Fibroblast of upper back skin (primary cell): ENCODE measurements at places on chromosomes 2 and 18.
A peak's percentile ranks its signal among the peaks of the same experiment; 100 is the strongest.

GRCh38 chr2:225894236-225894980 is 494.9 kb downstream of the NYAP2 start:
- peak; percentile 63 for DNase-seq

- DNase-seq: no peak
These were observed 119.5 kb downstream of the TPGS2 start for GRCh38 chr18:36709315-36709714.

- DNase-seq: no peak
These were observed 117.3 kb downstream of the THADA start for GRCh38 chr2:43478412-43479086.

DNA sequence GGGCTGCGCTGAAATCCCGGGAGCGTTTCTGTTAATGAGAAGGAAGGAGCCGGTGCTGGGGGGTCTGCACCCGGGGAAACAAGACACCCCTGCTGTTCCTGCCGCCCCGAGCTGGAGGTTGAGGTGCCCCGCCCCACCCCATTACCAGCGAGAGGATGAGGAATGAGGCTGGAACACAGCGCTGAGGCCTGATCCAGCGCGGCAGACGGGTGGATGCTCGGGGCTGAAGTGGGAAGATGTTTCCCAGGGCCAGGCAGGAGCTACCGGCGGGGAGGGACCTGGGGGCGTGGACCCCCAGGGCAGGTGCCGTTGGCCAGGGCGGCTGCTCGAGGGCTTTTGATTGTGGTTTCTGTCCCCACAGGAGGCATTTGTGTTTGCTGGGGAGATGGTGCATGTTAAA is 134.3 kb upstream of the CTDP1 start:
- no peak for DNase-seq

DNA sequence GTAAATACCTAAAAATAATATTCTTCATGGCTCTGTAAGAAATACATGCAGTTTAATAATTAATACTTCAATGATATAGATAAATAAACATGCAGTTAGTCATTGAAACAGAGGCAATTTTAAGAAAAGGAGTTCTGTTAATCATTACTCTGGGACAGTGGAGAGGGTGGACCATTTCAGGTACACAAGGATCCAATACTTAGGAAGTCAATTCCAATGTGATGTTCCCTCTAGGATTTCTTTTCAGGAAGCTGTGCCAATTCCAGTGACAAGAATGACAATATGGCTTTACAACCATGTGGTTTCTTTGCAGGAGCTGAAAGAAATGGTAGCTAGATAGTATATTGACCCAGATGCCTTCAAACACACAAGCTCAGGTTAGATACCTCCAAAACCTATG is 175.8 kb upstream of the NETO1 start:
- DNase-seq: no peak

GRCh38 chr18:33960417-33960816 is 264.3 kb downstream of the NOL4 start:
- peak; percentile 8 for DNase-seq

DNA sequence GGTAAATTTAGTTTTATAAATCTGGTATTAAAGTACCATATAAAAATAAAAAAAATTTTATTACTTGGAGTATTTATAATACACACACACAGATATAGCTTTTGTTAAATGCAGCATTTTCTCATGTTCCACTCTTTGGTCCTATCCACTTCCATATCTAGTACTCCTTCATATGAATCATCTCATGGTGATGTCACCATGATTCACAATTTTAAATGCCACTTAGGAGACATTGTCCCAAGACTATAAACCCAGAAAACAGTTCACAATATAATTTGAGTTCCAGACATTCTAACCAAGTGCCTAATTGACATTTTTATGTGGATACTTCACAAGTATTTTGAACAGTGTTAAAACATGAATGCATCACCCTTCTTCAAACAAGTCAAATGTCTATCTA is 1398.3 kb downstream of the DSC3 start:
- peak; percentile 34 for DNase-seq

GRCh38 chr2:190053426-190053825 is 9.1 kb downstream of the MSTN start:
- DNase-seq: no peak

GRCh38 chr2:32278478-32278853 is 762 bp downstream of the YIPF4 start:
- no peak for DNase-seq

- peak; percentile 38 for DNase-seq
These were observed 20.4 kb downstream of the RBM43 start for GRCh38 chr2:151241224-151241623.

DNA sequence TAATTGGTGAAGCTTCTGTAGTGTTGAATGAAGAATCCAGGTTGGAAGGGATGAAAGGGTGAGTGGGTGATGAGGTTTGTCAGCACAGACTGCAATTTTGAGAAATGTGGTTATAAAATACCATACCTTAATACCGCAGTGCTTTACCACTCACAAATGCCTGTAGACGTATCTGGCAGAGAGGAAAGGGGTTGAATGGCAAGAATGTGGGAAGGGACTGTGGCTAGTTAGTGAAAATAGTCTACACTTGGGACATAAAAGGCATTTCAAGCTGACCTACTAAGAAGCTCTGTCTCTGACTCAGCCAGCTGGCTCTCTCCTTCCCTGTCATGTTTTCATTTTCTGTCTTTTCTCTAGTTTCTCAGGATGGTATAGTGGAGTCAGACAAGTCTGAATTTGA is 25.1 kb downstream of the CDK15 start:
- peak; percentile 99 for DNase-seq

DNA sequence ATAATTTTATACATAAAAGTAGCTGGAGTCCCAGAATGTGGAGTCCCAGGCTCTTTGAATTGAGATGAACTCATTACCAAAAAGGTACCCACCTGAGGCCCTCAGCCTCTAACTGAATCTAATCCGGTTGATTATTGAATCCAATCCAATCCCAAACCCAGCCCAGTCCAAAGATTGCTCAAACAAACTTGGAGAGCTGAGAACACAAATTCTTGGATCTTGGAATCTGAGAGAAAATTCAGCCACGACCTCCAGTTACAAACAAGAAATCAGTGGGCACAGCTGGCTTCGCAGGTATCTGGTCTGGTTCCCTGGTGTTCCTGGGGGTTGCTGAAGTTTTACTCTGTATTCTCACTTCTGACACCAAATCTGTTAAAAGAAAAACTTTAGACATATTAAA is 28.4 kb upstream of the RHOB start:
- DNase-seq: no peak

- DNase-seq: no peak
These were observed 240.1 kb upstream of the HDAC4 start for GRCh38 chr2:239640676-239641578.

- no peak for DNase-seq
These were observed 7.8 kb upstream of the SERPINB2 start for GRCh38 chr18:63879709-63880108.

DNA sequence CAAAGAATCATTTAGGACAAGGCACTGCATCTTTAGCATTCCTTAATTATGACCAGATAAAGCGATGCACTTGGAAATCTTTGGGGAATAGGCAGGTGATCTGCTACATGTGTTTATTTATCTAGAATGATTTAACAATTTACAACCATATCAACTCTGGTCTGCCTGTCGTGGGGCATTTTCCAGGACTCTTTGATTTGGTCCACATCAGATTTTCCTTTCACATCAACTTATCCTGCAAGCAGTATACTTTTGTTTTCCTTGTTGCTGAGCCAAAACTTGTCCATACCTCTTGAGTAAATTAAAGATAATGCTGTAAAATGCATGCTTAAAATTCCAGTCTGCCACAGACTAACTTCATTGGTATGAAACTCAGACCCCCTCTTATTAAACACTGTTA is 312.4 kb upstream of the TCF4 start:
- DNase-seq: peak; percentile 87

DNA sequence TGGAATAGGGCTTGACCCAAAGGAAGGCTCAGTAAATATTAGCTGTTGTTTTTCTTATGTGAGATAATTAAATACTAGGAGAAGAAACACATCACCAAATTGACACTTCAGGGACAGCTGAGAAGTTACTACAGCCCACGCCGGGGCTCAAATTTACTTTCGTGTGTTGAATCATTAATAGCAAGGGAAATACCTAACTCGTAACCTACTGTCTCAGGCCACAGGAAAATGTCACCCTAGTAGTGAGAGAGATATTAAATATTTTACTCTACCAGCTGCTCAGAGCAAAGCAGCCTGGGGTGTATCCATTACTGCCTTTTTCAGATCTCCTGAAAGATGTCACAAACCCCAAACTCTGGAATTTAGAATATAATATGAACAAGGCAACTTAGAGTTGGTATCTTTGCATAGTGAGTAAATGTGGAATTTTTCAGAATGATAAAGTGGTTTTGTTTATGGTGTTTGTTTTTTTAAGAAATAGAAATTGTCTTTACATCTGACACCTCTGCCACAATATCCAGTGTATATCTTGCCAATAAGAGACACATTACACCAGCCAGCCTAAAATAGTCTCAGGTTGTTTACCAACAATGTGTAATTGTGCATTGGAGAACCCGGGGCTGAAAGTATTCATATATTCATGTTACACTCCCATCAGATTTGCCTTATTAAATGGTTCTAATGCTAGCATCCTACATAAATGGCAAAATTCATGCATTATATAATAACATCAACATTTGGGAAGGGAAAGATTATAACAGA is 48.4 kb downstream of the ATP8B1 start:
- DNase-seq: no peak

GRCh38 chr2:19883486-19883885 is 18.3 kb downstream of the TTC32 start:
- DNase-seq: no peak

GRCh38 chr2:225773148-225773547 is 373.6 kb downstream of the NYAP2 start:
- peak; percentile 2 for DNase-seq

GRCh38 chr2:226875438-226876225 is 39.8 kb downstream of the RHBDD1 start:
- DNase-seq: no peak

DNA sequence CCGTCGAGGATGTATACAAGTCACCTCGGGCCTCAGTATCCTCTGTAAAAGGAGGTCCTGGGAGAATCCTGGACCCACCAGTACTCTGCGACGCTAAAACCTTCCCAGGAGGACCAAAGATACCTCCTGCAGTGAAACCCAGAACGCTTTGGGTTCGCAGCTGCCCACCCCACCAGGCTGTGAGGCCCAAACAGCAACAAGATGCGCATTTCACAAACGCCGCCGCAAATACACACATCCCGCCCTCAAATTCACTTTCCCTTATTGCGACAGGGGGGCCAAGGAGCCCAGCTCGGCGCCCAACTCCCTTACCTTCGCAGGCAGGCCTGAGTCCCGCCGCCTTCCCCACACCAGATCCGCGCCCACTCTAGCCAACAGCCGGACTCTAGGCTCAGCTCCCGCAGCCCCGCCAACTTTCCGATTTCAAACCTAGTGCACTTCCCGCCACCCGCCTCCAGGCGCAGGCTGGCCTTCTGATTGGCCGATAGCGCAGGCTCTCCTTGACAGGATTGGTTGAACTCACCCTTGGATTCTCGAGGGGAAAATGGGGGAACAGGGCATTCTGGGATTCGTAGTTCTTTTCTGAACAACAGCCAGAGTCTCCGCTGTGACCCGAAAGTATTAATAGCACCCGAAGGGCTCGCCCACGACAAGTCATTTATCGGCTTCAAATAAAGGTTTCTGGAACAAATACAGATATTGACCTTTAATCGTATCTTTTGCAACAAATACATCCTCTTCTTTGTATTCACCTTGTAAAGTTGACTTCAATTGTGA is at the start of gene SPC25:
Gene SPC25 (minus strand): TSS at position 425 of the 777 bp plus-strand sequence. CDS start 911 bp downstream, outside the sequence.
- peak; percentile 92 for DNase-seq

- no peak for DNase-seq
These were observed 234.3 kb downstream of the AGAP1 start for GRCh38 chr2:235727891-235728799.

- no peak for DNase-seq
These were observed 84.5 kb upstream of the ODC1 start for GRCh38 chr2:10532638-10533101.

- peak; percentile 99 for DNase-seq
These were observed 102.4 kb downstream of the TRIB2 start for GRCh38 chr2:12819103-12819475.

DNA sequence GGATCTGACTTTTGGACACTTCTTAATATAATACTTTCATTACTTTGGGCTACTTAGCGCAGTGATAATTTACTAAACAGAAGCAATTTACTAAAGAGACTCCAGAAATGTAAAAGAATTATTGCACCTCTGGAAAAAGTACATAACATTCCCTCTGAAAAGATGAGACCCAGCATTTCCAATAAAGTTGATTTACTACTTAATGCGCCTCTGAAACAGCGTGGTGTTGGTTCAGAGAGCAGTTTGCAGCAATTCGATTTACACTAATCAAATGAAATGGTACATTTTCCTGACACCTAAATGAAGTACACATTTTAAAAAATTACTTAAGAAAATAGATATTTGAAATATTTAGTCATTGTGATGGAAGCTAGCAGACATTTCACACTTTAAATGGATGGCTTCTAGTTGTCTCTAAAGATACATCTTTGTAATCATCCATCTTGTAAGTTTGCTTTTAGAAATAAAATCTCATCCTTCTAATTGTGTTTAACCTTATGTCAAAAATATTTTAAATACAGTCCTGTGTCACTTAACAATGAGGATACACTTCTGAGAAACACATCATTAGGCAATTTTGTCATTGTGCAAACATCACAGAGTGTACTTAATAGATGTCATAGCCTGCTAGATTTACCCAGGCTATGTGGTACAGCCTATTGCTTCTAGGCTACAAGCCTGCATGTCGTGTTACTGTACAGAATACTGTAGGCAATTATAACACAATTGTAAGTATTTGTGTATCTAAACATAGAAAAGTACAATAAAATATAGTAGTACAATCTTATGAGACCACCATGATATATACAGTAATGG is 284.6 kb upstream of the UBE2E3 start:
- DNase-seq: no peak

DNA sequence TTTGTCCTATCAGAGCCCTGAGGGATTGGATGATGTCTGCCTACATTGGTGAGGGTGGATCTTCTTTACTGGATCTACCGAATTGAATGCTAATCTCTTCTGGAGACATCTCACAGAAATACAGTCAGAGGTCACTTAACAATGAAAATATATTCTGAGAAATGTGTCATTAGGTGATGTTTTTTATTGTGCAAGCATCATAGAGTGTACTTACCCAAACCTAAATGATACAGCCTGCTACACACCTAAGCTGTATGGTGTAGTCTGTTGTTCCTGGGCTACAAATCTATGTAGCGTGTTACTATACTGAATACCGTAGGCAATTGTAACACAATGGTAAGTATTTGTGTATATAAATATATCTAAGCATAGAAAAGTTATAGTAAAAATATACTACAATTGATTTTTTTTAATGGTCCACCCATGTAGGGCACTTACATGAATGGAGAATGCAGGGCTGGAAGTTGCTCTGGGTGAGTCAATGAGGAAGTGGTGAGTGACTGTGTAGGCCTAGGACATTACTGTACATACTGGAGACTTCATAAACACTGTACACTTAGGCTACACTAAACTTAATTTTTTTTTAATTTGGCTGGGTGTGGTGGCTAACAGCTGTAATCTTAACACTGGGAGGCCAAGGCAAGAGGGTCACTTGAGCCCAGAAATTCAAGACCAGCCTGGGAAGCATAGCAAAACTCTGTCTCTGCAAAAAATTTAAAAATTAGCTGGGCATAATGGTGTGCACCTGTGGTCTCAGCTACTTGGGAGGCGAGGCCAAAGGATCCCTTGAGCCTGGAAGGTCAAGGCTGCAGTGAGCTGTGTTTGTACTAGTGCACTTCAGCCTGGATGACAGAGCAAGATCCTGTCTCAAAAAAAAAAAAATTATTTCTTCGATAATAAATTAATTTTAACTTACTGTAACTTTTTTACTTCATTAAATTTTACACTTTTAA is 226.3 kb upstream of the UBE2E3 start:
- DNase-seq: peak; percentile 45

GRCh38 chr2:48227617-48228344 is 302.2 kb upstream of the STON1 start:
- DNase-seq: no peak

- peak; percentile 72 for DNase-seq
These were observed 137.9 kb downstream of the RDH14 start for GRCh38 chr2:18422432-18423165.
